Brain microvascular endothelial cell (primary cell): ENCODE measurements at places on chromosomes 6 and 20.

DNA sequence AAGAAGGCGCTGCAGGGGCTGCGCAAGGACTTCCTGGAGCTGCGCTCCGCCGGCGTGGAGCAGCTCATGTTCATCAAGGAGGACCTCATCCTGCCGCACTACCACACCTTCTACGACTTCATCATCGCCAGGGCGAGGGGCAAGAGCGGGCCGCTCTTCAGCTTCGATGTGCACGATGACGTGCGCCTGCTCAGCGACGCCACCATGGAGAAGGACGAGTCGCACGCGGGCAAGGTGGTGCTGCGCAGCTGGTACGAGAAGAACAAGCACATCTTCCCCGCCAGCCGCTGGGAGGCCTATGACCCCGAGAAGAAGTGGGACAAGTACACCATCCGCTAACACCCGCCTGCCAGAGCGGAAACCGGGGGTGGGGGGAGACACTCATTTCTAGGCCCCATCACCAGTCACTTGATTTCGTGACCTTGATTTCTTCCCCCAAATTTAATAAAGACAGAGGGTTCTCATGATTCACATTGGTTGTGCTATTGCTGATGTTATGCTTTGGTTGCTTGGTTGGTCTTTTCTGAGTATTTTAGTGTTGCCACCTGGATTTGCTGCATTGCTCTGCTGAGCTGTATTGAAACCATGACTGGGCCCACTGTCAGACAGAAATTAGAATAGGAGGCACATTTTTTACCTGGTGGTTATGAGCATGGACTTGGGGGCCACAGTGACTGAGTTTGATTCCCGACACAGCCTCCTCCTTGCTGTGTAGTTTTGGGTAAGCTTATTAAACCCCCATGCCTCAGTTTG lies 1.5 kb downstream of the FAM50B start:
- no peak for DNase-seq

DNA sequence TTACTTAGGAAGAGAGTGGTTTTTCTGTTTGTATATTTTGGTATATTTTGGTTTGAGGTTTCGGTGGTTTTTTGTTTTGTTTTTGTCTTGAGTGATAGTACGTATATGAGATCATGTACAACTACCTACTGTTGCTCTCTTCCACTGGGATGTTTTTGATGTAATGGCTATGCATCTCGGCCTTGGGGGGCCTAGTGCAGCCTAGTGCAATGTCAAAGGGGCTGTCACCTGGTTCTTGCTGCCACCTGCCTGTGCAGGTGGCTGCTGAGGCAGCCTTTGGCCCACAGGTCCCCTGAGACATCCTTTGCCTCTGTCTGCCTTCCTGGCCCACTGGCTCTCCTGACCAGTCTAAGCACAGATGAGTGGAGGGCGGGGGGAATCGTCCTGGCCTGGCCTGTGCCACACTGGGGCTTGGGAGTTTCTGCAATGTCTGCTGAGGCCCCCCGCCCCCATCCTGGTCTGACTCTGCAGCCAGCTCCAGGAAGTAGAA lies 546.6 kb downstream of the CD83 start:
- no peak for DNase-seq

DNA sequence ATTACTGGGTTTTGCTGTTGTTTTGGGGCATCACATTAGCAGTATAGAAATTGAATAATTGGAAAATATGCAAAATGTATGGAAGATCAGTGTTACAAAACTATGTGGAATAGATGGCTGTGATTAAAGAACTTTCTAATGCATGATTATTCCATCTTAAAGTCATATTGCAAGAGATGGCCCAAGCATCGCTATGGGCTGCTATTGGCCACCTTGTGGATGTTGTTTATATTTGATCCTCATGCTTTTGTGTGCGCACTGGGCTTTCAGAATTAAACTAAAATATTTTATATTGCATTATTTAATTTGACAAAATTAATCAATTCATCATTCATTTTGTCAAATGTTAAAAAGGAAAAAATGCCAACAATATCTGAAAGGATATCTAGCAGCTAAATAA lies 16.1 kb upstream of the HMGN3 start:
- DNase-seq: no peak

DNA sequence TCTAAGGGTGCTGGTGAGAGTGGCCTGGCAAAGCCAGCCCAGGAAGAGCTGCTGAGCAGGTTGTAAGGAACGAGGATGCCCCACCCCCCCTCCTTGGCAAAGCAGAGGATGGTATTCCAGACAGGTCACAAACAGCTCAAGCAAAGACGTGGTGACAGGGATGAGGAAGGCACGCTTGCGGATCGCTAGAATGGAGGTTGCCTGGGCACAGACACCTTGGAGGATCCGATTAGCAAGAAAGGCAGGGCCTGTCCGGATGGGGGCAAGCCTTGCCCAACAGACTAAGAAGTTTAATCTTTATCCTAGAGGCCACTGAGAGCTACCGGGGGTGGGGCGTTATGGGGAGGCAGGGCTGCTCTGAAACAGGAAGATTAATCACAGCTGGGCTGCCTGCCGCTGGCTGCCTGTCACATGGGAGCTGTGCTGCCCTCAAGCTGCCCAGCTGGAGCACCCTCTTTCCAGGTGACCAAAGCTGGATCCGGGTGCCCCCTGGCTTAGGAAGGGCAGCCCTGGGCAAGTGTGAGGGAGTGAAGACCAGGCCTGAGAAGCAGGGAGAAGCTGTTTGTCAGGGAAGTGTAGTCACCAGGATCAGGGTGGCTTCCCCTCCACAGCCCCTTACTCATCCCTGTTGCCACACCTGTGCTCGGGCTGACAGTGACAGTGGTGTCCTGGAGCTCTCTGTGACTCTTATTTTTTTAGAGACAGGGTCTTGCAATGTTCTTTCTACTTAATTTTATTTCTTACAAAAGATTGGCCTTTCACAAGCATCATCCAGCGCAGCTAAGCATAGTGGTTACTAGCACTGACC lies 9.1 kb upstream of the MAPK13 start:
- DNase-seq: no peak

GRCh38 chr6:16632101-16632500 lies 129.2 kb downstream of the ATXN1 start:
- no peak for DNase-seq

DNA sequence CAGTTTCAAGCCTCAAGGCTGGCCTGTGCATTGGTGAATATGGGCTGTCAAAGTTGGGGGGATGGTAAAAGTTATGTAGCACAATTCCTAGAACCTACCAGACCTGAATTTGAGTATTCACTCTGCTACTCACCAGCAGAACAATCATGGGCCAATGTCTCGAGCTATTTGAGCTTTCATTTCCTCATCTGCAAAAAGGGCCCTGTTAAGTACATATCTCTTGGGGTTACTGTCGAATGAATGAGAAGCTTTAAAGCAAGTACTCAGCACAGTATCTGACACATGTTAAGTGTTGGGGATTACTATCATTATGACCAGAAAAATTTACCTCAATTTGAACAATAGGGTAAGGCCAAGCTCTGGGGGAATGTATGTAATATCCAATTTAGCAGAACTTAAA lies 13.5 kb upstream of the ENPP4 start:
- DNase-seq: no peak

- DNase-seq: no peak
These were observed 34.1 kb downstream of the ERGIC3 start for GRCh38 chr20:35575958-35576357.

- DNase-seq: peak; percentile 77
These were observed 205.9 kb downstream of the ZMYND8 start for GRCh38 chr20:47150403-47151152.

DNA sequence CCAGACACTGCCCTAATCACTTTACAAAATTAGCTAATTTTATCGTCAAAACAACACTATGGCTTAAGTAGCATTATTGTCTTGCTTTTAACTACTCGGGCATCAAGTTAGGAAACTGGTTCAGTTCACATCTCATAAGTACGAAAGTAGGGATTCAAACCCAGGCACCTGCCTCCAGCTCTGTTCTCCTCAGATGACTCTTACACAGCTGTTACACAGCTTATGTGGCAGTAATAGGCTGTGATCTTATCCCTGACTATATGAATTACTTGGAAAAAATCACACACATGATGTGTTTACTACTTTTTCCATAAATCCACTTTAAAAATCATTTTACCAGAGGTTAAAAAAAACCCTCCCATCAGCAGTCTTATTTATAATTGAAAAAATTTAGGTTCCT lies 389.2 kb upstream of the FLRT3 start:
- no peak for DNase-seq

DNA sequence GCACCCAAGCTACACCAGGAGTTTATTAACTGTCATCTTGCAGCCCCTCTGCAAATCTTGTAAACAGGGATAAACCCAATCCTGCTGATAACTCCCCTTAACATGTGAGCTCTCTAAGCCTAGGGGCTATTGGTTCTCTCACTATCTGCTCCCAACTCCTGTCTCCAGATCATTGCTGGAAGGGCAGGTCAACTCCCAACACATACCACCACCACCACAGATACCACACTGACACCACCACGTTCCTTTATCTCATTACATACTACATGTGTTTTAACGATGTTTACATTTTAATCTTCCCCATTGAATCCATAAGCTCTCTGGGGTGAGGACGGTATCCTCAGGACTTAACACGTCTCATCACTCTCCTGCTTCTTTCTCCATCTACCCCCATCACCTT lies 51.8 kb downstream of the SIM1 start:
- DNase-seq: no peak

GRCh38 chr6:2194643-2195042 lies 50.8 kb downstream of the GMDS start:
- DNase-seq: no peak

DNA sequence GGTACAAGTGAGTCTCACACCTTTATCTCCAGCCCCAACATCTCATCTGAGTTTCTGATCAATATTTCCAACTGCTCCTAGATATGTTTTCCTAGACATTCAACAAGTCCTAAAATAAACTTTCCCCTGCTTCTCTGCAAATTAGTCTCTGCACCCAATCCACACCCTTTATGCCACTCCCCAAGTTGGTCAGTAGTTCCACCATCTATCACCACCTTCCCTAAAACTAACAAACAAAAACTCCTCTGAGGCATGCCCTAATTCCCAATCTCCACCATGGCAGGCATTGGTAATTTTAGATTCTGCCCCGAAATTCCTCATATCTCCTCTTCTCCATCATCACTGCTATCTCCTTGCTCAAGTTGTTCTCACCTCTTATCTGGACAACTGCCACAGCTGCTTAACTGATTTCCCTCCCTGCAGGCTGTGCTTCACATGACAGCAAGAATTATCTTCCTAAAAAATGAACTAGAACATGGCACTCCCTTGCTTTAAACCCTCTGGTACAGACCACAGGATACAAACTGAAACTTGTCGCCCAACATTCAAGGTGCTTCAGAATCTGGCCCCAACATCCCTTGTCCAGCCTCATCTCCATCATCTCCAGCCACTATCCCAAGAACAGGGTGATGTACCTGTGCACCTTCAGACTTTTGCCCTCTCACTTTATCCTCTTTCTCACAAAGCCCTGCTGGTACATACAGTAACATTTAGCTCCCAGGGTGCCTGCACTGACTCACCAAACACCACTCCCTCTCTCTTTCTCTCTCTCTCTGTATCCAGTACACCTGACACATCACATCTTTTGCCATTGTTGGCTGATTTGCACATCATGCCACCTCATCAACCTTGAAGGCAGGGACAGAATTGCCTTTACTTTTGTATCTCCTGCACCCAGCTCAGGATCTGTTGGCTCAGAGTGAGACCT lies 55.5 kb downstream of the ZHX3 start:
- DNase-seq: no peak

DNA sequence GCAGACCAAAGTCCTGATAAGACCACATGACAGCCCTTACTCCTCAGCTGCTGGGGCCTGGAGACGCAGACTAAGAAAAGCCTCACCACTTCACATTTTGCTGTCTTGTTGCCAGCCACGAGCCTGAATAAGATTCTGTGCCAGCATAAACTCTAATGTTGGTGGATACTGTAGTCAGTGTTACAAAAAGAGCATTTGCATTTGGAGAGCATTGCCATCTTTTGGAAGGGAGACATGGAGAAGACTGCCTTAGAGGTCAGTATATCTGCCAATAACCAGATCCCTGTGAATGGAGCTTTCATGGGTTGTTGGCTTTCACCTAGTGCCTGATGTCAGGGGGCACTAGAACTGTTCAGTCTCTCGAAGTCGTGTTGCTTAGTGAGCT lies 315.2 kb downstream of the ZFAND3 start:
- no peak for DNase-seq

GRCh38 chr6:119350202-119350951 lies 816 bp upstream of the MAN1A1 start:
- peak; percentile 31 for DNase-seq

DNA sequence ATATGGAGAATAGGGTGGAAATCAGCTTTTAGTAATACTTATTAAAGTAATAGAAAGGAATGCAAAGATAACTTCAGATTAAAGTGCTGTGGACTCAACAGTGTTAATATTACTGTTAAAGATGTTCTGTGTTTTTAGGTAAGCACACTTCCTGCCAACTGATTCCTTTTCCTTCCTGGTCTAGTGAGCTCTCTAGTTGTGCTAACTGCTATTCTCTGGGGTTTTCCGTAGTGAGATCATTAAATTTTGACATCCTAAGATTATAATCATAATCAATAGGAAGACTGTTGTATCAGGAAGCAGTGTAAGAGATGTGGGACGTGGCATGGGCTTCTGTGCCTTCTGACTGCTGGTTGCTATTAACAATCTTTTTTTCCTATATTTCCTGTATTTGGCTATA lies 1.2 kb upstream of the TMEM217 start:
- no peak for DNase-seq

DNA sequence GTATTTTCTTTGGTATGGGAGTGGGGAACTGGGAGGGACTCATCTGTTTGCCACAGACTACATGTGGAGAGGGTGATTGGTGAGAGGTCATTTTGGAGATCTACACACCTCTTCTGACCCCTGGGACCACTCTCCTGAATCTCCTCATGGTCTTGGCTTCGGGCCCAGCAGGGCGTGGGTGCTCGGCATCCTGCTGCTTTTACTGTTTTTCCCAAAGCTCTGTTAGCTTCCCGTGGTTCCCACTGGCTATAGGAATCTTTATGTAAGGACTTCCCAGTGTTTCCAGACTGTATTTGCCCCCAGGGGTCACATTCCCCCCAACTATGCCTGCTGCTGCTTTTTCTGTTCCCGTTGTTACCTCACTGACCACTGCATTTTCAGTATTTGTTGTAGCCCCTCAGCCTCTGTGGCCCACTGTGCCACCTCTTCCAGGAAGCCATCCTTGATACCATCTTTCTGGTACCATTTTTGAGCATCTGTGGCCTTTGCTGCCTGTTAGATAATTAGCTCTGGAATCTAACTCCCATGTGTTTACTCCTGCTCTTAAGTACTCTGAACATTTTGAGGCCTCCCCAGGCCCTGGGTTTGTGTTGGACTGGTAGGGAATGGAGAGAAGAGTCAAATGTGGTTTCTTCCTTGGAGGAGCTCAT lies 14.9 kb downstream of the PLCG1 start:
- no peak for DNase-seq

DNA sequence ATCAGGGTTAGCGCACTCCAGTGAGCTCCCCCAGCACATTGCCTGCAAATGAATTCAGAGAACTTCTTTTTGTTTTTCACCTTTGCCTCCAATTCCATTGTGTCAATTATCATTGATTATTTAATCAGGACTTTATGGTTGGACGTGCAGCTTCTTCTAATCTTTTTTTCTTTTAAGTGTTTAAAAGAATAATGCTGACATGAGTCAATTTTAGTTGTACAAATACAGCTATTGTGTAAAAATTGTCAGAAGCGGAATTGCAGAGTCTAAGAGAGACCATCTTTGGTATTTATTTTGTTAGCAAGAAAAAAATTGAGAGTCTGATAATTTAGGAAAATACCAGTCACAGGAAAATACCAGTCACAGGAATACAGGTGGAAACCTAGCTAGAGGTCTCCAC lies 5.5 kb downstream of the ABT1 start:
- DNase-seq: no peak
